ENCODE measurements at places on chromosomes 3 and 15.
A peak's percentile ranks its signal among the peaks of the same experiment; 100 is the strongest.

DNA sequence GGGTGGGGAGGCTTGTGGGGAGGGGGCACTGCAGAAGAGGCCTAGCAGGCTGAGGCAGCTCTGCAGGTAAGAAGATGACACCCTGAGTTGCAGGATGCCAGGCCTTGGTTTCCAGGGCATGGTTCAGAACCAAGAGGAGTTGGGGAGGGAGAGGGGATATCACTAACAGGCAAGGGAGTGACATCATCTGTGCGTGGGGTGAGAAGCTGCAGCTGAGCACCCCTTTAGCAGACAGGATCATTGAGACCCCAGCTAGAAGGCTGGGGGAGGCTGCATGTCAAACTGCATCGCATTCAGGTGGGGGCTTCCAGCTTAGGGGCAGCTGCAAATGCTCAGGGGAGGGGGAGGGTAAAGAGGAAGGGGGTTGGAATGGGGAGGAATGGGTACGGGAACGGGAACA, 23.0 kb downstream of the CACNA2D2 start:
- DNase-seq = no peak

DNA sequence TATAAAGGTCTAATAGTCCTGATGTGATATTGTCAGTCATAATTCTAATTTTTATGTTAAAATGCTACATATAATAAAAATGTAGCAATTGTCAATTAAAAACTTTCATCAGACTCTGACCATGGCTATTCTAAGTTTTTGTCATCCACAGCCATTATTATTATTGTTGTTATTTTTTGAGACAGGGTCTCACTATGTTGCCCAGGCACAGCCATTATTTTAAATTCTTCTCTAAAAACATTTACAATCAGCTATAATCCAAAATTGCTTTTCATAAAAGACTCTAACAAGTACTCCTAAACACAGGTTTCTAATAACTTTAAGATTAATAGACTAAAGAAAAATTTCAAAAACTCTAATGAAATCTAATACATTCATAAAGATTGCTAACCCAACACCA, 41.0 kb upstream of the SETD2 start:
- no peak for DNase-seq

- no peak for DNase-seq
These were observed 4.5 kb downstream of the NDUFB5 start for GRCh38 chr3:179608931-179609720.

GRCh38 chr3:36820083-36820482, 55.7 kb upstream of the DCLK3 start:
- DNase-seq = peak; percentile 41

GRCh38 chr3:176631165-176631564, 566.1 kb downstream of the TBL1XR1 start:
- peak; percentile 7 for DNase-seq

- DNase-seq = no peak
These were observed 117.0 kb downstream of the SMAD6 start for GRCh38 chr15:66819084-66819483.

DNA sequence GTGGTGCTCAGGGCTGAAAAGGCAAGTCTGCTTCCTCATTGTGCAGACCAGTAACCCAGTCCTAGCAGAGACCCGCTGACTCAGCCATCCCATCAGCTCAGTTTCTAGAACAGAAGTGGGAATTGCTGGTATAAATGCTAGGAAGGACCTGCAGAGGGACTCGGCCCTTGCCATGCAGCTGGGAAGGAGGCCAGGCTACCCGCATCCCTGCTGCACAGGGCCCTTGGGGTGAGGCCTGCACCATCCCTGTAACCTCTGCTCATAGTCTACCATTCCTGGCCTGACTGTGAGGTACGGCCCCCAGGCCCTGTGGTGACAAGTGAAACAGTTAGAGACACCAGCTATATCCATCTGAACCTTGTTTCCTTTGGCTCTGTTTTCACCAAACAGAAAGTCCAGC, 23.5 kb downstream of the RAB6B start:
- no peak for DNase-seq

- DNase-seq = no peak
These were observed 50.9 kb downstream of the CORO2B start for GRCh38 chr15:68629519-68630210.

DNA sequence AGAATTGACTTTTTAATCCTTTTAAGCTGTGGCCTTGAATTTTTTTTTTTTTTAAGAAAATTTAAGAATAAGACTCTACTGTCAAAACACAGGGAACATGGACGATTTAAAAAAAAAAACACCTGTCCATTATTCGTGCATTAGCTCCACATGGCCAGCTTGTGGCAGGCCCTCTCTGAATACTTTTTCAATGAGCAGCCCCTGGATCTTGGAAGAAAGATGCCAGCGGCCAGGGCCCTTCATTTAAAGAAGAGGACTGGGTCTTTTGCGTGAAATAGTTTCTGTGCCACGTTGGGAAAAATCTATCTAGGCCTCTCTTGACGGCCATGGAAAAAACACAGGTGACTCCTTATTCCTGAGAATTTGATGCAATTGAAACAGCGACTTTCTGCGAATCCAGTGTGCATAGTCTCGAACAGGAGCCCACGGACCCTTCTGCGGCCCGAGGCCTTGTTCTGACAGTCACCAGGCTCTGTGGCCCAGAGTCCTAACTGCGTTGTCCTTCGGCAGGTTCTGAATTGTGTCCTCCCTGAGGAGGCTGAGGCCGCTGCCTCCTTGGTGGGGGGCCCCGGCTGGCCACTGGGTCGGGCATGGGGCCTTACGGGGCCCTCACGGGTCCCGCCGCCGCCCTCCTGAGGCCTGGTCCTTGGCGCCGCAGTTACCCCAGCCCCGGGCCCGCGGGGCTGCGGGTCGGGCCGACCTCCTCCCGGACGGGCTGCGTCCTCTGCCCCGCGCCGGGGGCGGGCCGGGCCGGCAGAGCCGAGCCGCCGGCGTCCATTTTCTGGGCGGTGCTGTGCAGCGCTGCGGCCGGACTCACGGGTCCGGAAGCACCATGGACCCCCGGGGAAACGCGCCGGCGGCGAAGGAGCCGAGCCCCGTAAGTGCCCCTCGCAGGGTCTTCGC, 33.5 kb downstream of the ZBTB38 start:
- DNase-seq = peak; percentile 45

DNA sequence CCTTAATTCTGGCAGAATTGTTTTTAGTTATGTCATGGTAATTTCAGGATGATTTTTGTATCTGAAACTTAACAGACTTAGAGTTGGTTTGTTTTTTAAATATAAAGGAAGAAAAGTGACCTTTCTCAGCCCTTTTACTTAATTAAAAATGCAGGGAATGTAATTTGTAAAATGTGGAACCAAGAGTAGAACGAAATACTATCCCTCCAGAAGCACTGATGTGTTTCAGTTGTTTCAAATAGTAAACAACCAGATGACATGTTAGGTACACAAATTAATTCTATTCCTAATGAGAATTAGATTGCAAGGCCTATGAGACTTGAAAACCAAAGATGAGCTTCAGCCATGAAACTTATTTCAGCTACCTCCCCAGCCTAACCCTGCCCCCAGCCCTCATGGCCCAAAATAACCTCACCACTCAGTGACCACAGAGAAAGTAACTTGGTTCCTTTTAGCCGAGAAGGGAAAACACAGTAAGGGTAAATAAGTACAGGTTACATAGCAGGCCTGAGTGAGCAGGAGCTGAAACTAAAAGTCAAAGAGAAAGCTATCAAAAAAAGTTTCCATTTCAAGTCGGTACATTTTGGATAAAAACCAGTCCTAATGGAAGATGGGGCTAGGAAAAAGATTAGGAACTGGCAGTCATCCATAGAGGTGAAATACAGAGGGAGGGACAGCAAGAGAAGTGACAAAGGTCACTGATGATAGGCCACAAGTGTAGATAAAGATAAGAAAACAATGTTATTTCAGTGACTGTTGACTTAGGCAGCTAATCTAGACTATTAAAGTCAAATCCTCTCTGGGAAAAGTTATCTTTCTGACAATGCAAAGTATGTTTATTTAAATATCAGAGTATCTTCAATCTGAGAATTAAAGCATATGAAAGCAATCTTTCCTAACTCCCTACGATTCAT, 23.2 kb downstream of the SENP8 start:
- no peak for DNase-seq

DNA sequence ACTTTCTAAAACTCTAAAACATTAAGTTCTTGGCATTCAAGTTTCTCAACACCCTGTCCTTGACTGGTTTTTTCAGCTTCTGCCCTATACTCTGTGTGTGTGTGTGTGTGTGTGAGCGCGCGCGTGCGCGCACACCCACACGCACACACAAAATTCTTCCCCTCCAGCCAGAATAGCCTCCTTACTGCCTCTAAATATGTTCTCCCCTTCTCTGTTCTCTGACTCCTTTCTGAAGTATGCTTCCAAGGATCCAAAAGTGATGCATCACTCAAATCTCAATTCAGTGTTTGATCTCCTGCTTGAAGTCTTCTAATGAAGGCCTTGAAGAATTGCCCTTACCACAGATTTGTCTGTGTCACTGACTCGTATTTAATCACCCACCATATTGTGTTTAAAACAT, 129.8 kb downstream of the SLC25A26 start:
- DNase-seq = no peak

DNA sequence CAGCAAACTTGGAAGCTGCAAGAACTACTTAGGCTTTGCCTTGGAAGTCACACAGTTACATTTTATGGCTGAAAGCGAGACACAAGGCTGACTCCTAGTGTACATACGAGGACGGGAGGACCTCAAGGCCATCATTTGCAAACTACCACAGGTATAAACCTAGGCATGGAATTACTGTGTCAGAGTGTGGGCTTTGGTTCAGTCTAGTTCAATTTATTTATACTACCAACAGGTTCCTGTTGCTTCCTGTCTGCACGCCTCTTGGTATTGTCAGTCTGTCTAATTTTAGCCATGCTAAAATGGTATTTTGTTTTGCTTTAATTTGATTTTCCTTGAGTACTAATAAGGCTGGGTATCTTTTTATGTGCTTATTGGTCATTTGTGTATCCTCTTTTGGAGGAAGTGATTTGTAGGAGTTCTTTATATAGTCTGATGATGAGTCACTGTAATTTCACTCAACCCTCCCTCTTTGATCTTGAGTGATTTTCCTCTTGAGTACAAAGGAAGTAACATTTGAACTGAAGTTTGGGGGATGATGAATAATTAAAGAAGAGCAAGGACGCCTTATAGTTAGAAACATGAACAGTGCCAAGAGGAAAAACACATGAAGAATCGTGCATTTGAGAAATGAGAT, 8.2 kb downstream of the ANKRD34C start:
- no peak for DNase-seq

DNA sequence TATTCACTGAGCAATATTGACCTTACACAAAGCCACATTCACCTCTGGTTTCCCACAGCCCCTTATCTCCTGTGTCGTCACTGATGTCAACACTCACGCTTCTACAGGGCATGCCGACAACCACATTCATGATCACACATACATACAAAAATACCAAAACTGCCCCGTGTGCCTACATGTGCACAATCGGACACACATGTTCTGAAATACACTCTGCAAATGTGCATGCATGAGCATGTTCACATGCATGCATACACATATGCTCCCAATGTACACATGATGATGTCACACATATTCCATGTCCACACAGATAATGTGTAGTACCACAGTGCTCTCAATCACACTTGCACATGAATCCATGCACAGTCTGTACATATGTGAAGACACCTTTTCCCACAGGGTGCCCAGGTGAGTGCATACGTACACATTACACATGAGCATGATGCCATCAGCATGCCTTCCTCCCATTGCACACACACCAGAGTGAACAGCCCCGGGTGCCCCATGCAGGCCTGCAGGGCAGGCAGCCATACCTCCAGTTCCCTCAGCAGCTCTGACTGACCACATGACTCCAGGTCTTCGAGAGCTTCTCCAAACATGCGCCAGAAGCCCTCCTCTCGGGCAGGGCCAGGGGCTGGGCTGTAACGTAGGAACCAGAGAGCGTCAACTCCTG, 37.0 kb downstream of the GRIP2 start:
- no peak for DNase-seq

DNA sequence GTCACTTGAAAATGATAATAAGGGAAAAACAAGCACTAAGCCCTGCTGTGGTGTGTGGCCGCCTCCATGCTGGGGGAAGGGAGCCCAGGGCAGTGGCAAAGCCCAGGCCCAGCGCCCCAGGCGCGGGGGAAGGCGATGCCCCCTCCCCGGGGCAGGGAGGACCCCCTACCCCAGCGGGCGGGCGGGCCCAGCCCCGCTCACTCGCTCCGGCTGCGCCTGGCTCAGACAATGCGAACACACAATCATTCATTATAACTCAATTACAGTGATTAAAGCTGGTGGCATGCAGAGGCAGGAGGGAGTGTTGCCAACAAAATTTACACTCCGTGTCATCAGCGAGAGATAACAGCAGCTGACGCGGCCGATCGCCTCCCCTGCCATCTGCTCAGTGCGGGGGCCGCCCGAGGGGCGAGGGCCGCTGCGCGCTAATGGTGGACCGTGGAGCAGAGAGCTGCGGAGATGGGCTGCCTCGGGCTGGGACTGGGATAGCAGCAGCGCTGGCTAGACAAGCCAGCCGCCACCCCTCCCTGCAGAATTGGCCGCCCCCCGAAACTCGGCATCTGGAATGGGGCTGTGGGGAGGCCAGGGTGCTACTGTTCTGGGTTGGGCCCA, 64.1 kb downstream of the TLE3 start:
- no peak for DNase-seq

GRCh38 chr3:50503504-50504342, at the start of gene CACNA2D2:
CACNA2D2 (minus strand) TSS chr3:50503634; CDS start chr3:50503423, 211 bp downstream.
- peak; percentile 32 for DNase-seq

- DNase-seq = no peak
These were observed 64.9 kb upstream of the RBMS3 start for GRCh38 chr3:29215948-29216347.

DNA sequence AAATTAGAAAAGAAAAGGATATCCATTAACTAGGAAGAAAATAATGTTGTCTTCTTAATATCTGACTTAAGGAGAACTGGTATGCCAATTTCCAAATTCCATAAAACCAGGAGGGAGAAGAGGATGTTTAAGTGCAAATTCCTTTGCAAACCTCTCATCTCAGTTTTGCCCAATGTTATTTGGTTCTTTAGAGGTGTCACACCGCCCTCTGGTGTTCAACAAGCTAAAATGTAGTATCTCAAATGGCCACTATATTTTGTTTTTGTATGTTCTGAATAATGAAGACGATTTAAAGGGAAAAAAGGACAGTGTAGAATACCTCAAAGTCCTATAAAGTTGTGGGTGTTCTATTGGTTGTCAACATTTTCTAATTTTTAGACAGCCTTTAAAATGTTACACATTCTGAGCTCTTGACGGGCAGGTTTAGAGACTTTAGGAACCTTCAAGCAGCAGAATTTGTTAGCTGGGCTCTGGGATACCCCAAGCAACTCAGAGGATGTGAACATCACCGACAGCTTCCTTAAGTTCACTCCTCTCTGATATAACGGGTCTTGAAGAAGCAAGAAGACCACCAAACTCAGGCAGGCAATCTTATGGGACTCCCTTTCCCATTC, 458.3 kb downstream of the MFSD1 start:
- peak; percentile 81 for DNase-seq

- DNase-seq = no peak
These were observed 3.6 kb downstream of the EHHADH start for GRCh38 chr3:185250247-185250646.

DNA sequence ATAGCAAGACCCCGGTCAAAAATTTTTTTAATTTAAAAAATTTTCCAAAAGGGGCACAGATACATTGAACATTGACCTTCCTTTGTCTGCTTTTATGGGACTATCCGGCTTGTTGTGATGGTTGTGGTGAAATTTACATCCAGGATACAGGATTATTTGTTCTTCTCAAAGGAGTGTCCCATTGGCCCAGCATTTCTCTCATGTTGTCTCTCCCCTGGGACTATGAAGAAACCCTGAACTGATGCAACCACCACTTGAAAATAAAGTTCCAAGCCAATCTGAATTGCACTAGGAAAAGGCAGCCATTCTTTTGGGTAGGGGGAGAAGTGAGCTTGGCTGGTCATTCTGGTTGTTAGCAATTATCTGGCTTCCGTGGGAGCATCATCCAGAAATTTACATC, 58.4 kb downstream of the PPARG start:
- DNase-seq = no peak

GRCh38 chr3:31498791-31499190, 33.9 kb upstream of the STT3B start:
- DNase-seq = no peak

Data from SK-MEL-5 (cell line).